ENCODE measurements at places on chromosomes 4 and X. TPM values are rescaled to one million over a fixed set of nuclear protein-coding genes. Genes with fewer than 3 reads are reported as not detected.

Gene DCAF12L2
- total RNA-seq: not detected

Gene PCDH7
- not detected for total RNA-seq

- no peaks in the 10 kb centered on the region for H3K4me1 ChIP-seq
- H3K27me3 ChIP-seq: no peaks in the 10 kb centered on the region
- no peak for DNase-seq
- no peak overlapping the region for H3K4me3 ChIP-seq
- no peaks in the 10 kb centered on the region for H3K36me3 ChIP-seq
- no peak overlapping the region for H3K27ac ChIP-seq
Measured at GRCh38 chr4:114658179-114658578, 59.6 kb downstream of the UGT8 start.

Gene HTRA3
- not detected for total RNA-seq

DNA sequence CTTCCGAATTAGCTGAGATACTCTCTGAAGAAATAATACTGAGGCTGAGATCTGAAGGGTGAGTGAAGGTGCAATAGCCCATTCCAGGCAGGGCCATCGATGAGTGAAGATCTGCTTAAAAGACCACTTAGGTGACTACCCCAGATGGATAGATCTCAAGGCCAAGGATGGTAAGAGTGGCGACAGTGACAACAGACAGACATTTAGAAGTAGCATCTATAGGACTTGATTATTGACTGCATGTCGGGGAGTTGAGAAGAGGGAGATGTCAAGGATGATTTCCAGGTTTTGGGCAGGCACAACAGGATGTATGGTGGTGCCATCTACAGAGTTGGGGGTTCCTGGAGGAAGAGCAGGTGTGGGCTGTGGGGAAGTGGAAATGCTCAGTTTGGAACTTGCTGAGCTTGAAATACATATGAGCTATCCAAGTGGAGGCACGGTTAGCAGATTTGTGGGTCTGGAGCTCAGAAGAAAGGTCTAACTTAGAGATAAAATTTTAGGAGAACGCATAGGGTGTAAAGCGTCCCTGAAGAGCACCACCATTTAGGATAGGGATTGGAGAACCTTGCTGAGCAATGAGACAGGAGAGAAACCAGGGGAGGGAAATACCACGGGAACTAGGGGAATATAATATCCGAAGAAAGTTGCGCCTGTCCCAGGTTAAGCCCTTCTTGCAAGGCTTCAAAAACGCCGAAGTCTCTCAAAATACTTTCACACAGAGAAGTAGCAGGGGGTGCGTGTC lies 688 bp downstream of the UFSP2 start:
- no peaks in the 10 kb centered on the region for H3K27me3 ChIP-seq
- peak overlapping the region; percentile 100 for H3K27ac ChIP-seq
- H3K36me3 ChIP-seq: no peaks in the 10 kb centered on the region

GRCh38 chr4:1310031-1310795 lies 20.5 kb downstream of the MAEA start:
- no peaks in the 10 kb centered on the region for H3K27me3 ChIP-seq
- H3K27ac ChIP-seq: no peak overlapping the region
- peak overlapping the region; percentile 11 for H3K4me3 ChIP-seq
- H3K36me3 ChIP-seq: peaks cover 23% of the 10 kb centered on the region
- no peak for DNase-seq

GRCh38 chrX:152899111-152899873 lies 1.4 kb downstream of the ZNF185 start:
- DNase-seq: no peak
- H3K4me3 ChIP-seq: no peak overlapping the region
- no peaks in the 10 kb centered on the region for H3K27me3 ChIP-seq
- no peaks in the 10 kb centered on the region for H3K4me1 ChIP-seq

DNA sequence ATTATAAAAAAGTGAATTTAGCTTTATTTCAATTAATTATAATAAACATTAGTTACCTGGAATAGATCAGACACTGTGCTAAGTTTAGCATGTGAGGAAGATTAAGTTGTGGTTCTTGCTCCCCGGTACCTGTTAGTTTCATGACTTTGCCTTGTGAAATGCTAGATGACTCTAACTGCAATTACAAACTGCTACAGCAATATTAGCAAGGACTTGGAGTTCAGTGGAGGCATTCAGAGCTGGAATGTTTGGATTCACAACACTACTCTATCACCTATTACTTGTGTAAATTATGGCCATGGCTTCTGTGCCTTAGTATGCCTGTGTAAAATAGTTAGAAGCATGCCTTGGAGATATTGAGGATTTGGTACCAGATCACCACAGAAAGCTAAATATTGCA lies 21.4 kb upstream of the ANXA10 start:
- DNase-seq: no peak
- no peak overlapping the region for H3K27ac ChIP-seq
- no peaks in the 10 kb centered on the region for H3K4me1 ChIP-seq
- no peaks in the 10 kb centered on the region for H3K36me3 ChIP-seq
- H3K4me3 ChIP-seq: no peak overlapping the region
- no peaks in the 10 kb centered on the region for H3K27me3 ChIP-seq

DNA sequence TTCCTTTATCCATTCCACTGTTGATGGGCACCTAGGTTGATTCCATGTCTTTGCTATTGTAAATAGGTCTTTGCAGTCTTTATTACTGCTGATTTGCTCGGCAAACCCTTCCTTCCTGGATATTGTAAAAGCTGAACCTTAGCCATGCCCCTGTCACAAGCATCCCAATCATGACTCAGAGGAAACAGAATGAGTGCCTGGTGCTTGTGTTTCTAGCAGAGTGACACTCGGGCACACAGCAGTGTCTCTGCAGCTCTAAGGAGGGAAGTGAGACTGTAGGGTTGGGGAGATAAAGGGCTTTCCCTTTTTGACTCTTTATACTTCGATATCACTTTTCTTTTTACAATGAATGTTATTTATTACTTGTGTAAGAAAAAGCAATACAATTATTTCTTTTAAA lies 83.3 kb downstream of the AKAP4 start:
- DNase-seq: no peak
- no peaks in the 10 kb centered on the region for H3K36me3 ChIP-seq
- no peaks in the 10 kb centered on the region for H3K4me1 ChIP-seq
- H3K27ac ChIP-seq: no peak overlapping the region

DNA sequence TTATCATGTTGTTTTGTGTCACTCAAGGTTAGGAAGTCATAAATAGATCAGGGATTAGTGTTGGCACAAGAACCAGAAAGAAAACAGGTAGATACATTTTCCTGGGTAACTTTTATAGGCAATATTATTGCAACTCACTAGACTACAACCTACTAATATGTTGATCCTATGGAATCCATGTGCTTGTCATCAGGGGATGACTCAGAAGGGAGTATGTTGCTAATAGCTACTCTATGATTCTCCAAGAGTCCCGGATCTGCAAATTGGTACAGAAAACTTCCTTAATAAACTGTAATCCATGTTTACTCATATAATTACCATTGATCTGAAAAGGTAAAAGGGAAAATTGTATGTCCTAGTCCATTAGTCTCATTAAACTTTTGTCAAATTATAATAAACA lies 11.7 kb upstream of the GNRHR start:
- H3K27me3 ChIP-seq: no peaks in the 10 kb centered on the region
- no peaks in the 10 kb centered on the region for H3K36me3 ChIP-seq
- no peaks in the 10 kb centered on the region for H3K4me1 ChIP-seq

DNA sequence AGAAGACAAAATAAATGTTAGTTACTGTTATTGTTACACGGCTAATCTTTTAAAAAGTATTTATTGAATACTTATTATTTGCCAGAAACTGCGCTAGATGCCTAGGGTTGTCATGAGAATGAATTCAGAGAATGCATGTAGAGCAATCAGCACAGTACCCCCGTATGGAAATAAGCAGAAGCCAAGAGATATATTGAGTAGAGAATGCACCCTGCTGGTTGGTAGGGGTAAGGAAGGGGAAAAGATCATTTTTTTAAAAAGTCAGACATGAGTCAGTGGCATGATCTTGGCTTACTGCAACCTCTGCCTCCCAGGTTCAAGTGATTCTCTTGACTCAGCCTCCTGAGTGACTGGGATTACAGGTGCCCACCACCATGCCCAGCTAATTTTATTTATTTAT lies 13.1 kb upstream of the DRP2 start:
- DNase-seq: no peak
- H3K4me3 ChIP-seq: no peak overlapping the region
- no peak overlapping the region for H3K27ac ChIP-seq
- no peaks in the 10 kb centered on the region for H3K27me3 ChIP-seq
- H3K36me3 ChIP-seq: no peaks in the 10 kb centered on the region

DNA sequence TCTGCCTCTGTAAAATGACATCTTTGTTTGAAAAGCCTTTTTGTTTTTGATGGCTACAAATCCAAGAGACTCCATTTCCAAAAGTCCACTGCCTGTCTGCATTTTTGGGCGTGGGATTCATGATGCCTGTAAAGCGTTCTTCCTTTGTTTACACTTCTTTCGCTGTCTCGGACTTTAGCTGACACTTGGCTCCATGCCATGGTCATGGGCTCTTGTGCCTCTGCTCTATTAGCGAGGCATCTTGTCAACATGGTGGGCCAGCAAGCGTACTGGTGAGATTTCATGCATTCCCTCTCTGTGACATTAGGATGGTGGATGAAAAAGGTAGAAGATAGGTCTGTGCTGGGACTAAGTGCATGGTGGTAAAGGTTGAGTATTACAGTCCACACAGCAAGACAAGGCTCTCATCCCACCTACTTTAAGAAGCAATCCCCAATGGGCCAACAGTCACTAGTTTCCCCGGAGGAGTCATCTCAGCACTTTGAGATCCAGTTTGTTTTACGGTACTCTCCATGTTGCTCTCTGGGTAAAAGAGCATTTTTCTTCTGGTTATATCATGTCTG lies 298.2 kb upstream of the KLF3 start:
- H3K4me3 ChIP-seq: no peak overlapping the region
- DNase-seq: no peak
- H3K4me1 ChIP-seq: peaks cover 14% of the 10 kb centered on the region
- H3K27ac ChIP-seq: no peak overlapping the region
- no peaks in the 10 kb centered on the region for H3K27me3 ChIP-seq
- H3K36me3 ChIP-seq: no peaks in the 10 kb centered on the region

GRCh38 chr4:48025005-48025404 lies 8.4 kb downstream of the NIPAL1 start:
- no peak for DNase-seq
- H3K4me3 ChIP-seq: no peak overlapping the region
- H3K27ac ChIP-seq: no peak overlapping the region
- no peaks in the 10 kb centered on the region for H3K27me3 ChIP-seq
- H3K36me3 ChIP-seq: no peaks in the 10 kb centered on the region

Gene ADH1A
- total RNA-seq: not detected

- no peaks in the 10 kb centered on the region for H3K27me3 ChIP-seq
- no peak overlapping the region for H3K4me3 ChIP-seq
- no peaks in the 10 kb centered on the region for H3K4me1 ChIP-seq
Measured at GRCh38 chr4:26235500-26235899, 85.3 kb upstream of the RBPJ start.

Gene CENPE
- 19.7 TPM for total RNA-seq

DNA sequence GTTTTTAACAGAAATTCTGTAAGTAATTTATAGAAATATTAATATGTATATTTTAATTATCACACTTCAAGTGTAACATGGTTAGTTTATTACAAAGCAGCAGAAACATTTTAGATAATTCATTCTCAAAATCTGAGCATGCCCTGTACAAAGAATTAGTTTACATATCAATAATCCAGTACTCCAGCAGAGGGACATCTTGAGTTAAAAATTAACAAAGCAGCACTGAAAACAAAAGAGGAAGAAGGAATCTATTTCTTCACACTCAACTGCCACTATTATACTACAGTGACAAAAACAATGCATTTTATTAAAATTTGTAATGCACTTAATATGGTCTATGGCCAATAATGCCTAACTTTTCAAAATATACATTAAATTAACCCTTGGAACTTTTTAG lies 179.1 kb upstream of the KLHL4 start:
- no peaks in the 10 kb centered on the region for H3K4me1 ChIP-seq
- H3K27me3 ChIP-seq: no peaks in the 10 kb centered on the region
- no peak overlapping the region for H3K4me3 ChIP-seq
- H3K27ac ChIP-seq: no peak overlapping the region
- no peaks in the 10 kb centered on the region for H3K36me3 ChIP-seq
- no peak for DNase-seq

- peak overlapping the region; percentile 26 for H3K4me3 ChIP-seq
- no peaks in the 10 kb centered on the region for H3K27me3 ChIP-seq
- no peaks in the 10 kb centered on the region for H3K36me3 ChIP-seq
- peak; percentile 6 for DNase-seq
- H3K27ac ChIP-seq: no peak overlapping the region
Measured at GRCh38 chr4:26197018-26197779, 123.6 kb upstream of the RBPJ start.

DNA sequence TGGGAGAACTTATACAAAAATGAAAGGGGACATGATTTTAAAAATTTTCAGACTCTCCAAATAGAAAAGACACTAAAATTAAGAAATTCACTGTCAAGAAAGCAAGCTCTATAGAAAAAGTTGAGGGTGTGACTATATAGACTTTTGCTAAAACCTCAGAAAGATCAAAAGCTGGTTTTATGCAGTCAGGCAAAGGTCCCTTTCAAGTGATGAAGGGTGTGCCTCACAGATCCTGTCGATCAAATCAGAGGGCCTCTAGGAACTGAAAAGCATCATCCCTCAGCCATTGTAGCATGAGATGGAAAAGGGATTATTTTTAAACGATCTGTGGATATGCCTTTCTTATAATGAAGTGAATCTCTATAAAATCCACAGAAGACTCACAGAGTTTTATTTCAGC lies 116.5 kb downstream of the FAM13A start:
- H3K4me1 ChIP-seq: peaks cover 21% of the 10 kb centered on the region
- no peaks in the 10 kb centered on the region for H3K36me3 ChIP-seq
- H3K4me3 ChIP-seq: no peak overlapping the region
- no peak overlapping the region for H3K27ac ChIP-seq

Gene OPN1MW2
- total RNA-seq: not detected

DNA sequence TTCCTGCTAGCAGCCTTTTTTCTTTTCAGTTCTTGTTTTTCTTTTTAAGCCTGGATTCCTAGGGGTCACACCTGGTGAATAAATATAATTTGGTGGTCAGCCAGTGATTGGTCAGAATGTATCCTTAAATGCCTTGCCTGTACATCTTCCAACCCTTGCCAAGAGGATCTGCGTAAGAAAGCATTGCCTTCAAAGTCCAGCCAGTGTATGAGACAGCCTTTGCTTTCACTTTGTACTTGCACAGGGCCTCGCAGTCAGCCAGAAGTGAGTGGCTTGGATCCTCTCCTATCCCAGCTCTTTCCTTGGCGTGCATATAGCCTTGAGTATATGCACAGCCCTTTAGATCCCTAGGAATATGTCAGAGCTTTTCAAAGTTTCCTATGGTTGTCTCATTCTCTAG lies 22.2 kb downstream of the KANTR start:
- no peaks in the 10 kb centered on the region for H3K27me3 ChIP-seq
- no peak overlapping the region for H3K27ac ChIP-seq
- no peaks in the 10 kb centered on the region for H3K36me3 ChIP-seq
- no peak overlapping the region for H3K4me3 ChIP-seq
- no peaks in the 10 kb centered on the region for H3K4me1 ChIP-seq

GRCh38 chr4:57184378-57185029 lies 74.3 kb upstream of the IGFBP7 start:
- no peaks in the 10 kb centered on the region for H3K4me1 ChIP-seq
- H3K36me3 ChIP-seq: no peaks in the 10 kb centered on the region
- DNase-seq: no peak
- no peaks in the 10 kb centered on the region for H3K27me3 ChIP-seq

Gene CXCL6
- total RNA-seq: not detected
